ENCODE measurements at places on chromosomes 5 and 9.

GRCh38 chr5:15995341-15996052 is 184.1 kb downstream of the MARCHF11 start:
- DNase-seq, result no peak

DNA sequence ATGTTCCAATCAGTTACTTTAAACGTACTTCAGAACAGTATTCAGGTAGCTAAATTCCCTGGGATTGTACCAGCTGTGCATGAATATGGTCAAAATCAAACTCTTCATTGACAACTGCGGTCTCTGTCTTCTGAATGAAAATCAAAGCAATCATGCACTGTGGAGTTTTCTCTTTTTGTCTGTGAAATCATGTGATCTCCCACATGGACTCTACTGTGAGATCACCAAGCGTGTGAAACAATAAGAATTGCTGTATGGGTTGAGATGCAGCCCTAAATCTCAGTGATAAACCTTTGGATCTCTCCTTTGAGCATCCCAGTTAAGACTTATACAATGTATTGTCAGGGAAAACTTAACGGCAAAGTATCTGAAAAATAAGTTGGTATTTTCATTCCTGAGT is 6.1 kb downstream of the NRG2 start:
- no peak for DNase-seq

- DNase-seq, result no peak
Measured at GRCh38 chr9:84343111-84343521, 2.6 kb upstream of the SLC28A3 start.

DNA sequence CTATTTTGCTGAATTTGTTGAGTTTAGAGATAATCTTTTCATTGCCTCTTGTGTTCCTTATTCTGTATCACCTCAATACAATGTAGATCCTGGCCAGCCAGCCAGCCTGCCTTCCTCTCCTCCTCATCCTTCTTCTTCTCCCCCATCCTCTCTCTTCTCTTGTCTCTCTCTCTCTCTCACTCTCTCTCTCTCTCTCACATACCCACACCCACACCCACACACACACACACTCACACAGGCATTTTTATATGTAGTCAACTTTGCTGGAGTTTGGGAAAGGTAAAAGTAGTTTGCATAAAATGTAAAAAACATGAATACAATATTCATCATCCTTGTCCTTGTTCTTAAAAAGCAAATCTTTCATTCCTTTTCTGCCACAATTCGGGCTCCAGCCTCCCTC is 60.5 kb downstream of the ZFAND5 start:
- DNase-seq, result no peak

DNA sequence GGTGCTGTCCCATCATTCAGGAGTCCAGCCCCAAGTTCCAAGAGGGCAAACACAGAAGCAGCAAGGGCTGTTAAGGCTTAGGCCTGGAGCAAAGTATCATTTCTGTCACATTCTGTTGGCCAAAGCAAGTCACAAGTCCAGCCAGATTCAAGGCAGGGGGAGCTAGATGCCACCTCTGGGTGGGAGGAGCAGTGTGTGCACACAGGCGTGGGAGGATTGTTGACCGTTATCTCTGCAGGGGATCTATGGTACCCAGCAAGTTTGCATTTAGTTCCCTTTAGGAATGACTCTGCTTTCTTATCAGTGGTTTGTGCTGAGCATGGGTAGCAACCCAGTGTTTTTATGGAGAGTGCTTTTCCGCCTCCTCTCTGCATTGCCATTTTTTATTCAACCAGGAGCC is 278.9 kb downstream of the NR3C1 start:
- no peak for DNase-seq

DNA sequence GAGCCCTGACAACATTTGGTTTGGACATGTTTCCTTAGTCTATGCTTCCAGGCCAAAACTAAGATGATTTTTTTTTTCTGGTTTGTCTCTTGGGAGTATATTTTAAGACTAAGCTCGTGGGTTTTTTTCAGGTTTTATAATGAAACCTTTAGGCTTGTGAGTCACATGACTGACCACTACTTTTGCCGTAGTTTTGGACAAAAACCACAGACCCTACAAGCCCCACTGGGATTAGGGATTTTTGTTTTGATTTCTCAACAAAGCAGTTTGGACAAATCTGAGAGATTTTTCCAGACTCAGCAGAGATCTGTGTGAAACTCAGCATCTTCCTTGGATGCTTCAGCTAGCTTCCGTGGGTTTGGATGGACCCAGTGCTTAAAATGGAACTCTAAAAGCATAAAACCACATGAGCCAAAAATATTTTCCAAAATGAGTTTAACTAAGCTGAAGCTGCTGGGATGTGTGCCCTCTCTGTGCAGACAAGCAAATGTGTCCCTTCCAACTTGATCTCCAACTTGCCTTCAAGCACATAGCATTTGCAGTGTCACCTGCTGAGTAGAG is 70.3 kb upstream of the SMIM15 start:
- no peak for DNase-seq
